Stimulated activated CD8-positive, alpha-beta memory T cell treated with anti-CD3 and anti-CD28 coated beads, Interleukin-12 subunit alpha, Interleukin-12 subunit beta, amount 100 ng/mL, for 1 hour (primary cell): ENCODE measurements at places on chromosomes 11 and 22.

DNA sequence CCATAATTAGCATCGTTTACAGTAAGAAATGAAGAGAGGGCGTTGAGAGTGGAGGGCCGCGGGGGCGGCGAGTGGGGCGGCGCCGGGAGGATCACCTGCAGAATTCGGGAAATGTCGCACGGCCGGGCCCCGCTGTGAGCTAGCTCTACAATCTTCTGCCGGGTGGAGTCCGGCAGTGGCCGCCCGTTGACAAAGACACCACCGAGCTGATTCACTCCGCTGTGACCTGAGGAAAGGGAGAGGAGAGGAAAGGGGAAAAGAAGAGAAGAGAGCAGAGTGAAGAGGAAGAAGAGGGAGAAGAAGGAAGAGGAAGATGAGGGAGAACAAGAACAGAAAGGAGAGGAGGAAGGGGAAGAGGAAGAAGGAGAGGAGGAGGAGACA is 8.5 kb downstream of the PAX6 start:
- no peak for DNase-seq

DNA sequence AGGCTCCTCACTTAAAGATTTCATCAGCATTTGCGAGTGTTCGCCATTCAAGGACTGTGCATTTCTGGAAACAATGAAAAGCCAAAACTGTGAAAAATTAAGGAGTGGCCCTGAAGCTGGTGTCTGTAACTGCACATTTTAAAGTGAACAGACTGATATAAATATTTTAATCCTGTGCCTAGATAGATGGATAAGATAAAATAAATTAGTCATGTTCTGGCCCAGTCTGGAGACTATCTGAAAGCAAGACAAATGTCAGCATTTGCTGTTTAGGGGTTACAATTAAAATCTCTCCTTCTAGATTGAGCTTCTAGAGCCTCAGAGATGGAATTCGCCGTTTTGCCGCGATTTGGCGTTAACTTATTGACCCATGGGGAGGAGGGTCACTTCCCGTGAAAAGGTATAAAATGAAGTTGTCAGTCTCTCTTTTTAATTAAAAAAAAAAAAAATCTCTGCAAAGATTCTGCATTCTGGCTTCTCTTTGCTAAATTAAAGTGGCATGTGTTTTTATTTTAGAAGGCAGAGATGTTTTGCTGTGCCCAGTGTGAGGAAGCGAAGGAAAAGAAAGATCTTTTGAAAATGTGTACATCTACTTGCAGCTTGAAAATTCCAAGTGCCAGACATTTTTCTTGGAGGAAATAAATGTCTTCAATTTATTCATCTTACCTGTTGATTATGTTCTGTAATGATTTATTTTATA is 79.7 kb upstream of the WNT7B start:
- DNase-seq: no peak

DNA sequence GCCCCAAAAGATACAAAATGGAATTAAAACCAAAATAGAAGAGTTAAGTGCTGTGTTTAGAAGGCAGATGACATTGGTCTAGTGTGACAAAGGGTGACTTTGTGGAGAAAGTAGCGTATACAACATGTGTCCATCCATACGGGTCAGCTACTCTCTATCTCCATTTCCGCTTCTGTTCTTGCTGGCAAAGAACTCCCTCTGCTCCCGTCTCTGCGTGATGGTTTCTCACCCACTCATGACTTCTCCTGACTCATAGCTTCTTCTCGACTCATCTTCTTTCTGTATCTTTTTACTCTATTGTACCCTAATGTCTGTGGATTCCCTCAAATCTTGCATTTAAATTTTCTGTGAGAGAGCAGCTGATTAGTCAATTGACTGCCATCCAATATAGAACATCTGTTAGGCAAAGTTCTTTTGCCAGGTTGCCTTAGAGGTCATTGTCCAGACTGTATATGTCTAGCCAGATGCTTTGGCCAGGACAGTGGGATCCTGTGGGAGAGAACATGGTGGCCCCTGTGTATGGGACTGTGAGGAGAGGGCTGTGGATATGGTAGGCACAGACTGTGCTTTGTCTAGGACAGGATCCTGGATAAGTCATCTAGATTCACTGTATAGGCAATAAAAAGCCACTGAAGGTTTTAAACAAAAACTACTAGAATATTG is 28.4 kb downstream of the MMP13 start:
- DNase-seq: no peak

DNA sequence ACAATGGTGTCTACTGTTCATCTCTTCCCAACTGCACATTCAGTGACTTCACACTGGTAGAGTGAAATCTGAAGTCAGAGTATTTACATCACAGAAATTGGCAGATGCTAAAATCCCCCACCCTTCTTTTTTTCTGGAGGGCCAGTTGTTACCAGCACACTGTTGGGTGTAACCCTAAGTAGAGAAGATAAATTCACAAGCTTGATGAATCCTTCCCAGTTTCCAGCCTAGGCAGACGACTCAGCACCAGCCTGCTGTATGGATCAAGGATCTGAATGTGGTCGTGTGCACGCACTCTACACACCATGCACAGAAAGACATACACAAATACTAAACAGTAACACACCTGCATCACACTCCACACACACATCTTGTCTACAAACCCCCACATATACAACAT is 46.0 kb downstream of the ARRB1 start:
- no peak for DNase-seq

- DNase-seq: no peak
These were observed 55.1 kb downstream of the MTMR3 start for GRCh38 chr22:29937940-29938693.

GRCh38 chr11:2139123-2139521 is at the start of gene IGF2:
Gene IGF2 (minus strand): TSS chr11:2139389. CDS start chr11:2135523, 3,866 bp downstream.
- DNase-seq: no peak

- DNase-seq: no peak
These were observed 16.6 kb downstream of the BTBD10 start for GRCh38 chr11:13446444-13446843.

DNA sequence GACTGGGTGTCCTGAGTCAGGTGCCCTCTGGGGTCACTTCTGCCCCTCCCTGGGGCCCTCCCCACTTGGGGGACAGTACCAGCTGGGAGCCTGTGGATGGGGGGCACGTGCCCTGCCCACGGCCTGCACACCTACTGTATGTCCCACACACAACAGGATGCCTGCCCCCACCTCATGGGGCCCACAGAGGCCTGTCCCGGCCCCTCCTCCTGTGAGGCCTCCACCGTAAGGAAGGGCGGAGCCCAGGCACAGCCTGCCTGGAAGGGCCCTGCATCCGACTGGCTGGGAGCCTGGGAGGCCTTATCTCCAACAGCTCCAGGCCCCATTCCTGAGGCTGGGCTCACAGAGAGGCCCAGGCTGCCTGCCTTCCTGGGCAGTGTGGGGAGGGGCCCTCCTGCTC is 47.8 kb downstream of the BRSK2 start:
- DNase-seq: no peak

DNA sequence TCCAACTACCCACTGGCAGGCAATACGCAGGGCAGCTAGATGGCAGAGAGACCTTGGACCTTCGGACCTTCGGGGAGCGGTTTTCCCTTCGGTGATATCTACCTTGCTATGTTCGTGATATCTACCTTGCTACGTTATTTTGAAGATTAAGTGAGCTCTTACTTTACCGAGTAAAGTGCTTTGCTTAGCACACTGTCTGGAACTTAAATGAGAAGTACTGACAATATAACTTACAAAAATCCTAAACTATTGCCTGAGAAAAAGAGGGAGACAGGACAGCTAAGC is 1.0 kb upstream of the PRDM10 start:
- no peak for DNase-seq

DNA sequence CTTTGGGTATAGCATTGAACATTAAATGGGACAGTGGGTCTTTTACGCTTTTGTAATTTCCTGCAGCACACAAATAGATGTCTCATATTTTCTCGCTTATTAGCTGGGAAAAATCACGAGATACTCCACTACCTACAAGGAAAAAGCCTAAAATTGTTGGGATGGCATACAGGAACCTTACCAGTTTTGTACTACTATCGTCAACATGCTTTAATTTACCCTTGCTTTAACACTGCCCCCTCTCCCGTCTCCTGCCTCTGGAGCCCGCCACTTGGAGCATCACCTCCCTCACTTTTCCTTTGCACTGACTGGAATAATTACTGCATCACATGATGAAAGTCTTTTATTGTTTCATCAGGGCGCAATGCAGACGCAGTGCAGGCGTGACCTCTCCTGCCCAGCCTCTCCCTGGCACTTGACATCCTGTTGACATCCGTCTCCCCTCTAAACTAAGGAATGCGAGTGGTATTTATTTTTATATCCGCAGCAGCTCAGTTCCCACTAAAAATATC is 1.0 kb upstream of the FNBP4 start:
- no peak for DNase-seq

GRCh38 chr11:100469835-100470234 is 217.3 kb upstream of the ARHGAP42 start:
- no peak for DNase-seq

GRCh38 chr11:8779732-8780131 is 97.1 kb downstream of the RPL27A start:
- no peak for DNase-seq

GRCh38 chr22:27386186-27386585 is 415.4 kb downstream of the MN1 start:
- no peak for DNase-seq

DNA sequence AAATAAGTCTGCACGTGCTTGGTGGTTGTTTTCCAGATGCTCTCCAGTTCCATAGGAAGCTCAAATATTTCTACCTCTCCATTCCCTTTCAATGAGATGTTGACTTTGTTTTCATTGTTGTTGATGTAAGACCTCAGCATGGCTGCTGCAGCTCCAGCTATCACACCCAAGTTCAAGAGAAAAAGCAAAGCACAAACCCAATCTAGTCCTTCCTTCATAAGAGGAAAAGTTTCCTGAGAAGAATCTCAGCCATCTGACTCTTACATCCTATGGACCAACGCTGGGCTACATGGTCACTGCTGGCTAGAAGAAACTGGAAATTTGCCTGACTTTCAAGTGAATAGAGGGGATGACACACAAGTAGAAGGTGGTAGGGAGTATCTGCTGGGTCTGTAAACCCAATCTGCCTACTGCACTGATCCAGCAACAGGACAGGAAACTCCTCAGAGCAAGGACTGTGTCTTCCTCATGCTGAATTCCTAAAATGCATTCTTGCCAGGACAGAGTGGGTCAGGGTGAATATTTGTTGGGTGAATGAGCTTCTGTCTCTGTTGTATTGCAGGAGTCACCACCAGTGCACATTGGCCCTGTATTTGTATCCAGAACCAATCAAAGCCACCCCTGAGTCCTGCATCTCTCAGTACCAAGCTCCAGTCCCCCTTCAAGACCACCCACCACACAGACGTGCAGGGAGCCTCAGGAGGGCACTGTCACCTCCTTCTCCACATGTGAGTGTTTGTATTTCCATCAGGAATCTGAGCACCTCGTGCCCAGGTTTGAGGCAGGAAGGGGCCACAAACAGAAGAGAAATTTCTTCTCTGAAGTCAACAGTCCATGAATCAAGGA is 118.0 kb upstream of the IGLL5 start:
- no peak for DNase-seq

DNA sequence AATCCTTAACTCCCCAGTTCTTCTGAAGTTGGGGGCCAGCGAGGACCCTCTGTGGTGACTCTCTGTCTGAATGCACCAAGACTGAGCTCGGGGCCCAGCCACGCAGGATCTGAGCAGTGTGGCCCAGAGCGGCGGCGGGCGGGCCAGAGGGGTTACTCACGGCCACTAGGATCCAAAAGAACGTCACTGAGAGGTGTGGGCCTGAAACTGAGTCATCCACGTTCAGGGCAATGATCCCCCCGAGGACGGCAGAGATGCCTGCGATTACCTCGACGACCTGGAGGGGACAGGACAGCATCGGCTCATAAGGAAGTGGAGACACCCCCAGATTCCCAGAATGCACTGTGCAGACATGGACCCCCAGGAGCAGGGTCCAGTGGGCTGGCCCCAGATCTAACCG is 11.2 kb downstream of the MLC1 start:
- DNase-seq: no peak
